ENCODE measurements at places on chromosomes 12 and 14.

GRCh38 chr14:104429291-104429861 is 150.2 kb upstream of the C14orf180 start:
- no peak for DNase-seq

GRCh38 chr12:122004633-122005071 is 17.0 kb upstream of the BCL7A start:
- DNase-seq = no peak

DNA sequence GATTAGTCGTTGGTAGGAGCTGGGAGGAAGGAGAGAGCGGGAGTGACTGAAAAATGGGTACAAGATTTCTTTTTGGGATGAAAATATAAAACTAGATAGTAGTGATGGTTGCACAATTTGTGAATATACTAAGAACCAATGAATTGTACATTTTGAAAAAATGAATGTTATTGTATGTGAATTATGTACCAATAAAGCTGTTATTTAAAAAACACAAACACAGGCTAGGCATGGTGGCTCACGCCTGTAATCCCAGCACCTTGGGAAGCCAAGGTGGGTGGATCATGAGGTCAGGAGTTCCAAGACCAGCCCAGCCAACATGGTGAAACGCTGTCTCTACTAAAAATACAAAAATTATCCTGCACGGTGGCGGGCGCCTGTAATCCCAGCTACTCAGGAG is 32.1 kb downstream of the PPP1R13B start:
- no peak for DNase-seq

- no peak for DNase-seq
Observed at GRCh38 chr12:104490186-104490585, 33.4 kb downstream of the CHST11 start.

DNA sequence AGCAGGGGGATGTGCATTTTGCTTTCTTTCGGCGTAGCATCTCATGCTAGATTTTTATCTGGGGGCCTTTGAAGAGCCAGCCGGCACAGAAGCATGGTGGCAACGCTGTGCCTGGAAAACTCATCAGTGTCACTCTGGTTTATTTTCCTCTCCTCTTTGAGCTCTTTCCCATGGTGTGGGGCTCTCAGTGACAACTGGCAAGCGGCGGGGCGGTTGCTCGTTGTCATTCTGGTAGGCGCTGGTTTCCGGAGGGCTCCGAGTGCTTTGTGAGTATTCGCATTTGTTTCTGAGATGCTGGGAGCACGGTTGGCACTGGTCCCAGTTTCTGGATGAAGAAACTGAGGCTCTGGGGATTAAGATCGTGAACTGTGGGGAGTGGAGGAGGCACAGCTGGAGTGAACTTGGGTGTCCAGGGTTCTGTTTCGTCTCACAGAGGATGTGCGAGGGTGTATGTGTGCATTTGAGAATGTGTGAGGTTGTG is 23.3 kb downstream of the TPCN1 start:
- DNase-seq = no peak

DNA sequence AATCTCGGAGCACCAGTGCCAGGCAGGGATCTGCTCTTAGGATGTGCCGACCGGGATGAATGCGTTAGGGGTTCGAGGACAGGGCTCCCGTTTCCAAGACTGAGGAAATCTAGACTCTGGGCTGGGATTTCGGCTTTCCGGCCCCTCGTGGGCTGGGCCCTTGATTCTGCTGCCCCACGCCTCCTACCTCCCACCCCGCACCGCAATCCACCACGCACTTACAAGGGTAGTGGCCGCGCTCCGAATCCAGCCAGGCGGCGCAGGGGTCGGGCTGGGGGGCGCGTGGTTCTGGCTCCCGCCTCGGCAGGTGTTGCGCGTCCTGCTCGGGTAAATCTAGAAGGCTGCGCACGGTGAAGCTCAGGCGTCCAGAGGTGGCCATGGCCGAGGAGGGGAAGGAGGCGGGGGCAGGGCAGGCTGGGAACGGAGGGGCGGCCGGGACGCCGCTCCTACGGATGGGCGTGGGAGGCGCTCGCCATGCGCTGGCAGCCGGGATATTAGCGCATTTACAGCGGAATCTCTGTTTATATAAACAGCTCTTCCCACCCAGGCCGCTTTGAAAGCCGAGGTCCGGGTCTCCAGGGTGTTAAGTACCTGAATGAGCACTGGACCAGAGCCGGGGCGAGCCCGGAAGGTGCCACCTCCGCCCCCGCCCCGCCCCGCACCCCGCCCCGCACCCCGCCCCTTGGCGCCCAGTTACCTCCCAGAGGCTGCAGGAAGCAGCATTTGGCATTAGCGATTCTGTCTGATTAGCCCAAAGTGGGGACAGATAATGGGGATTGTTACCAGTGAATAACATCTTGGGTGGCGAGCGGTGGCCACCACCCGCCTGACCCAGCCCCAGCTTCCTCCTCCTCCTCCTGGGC is at the start of gene NKX2-8:
Gene NKX2-8 (minus strand): TSS at position 604 of the 863 bp plus-strand sequence. CDS start 225 bp downstream, at position 379.
- DNase-seq = no peak

DNA sequence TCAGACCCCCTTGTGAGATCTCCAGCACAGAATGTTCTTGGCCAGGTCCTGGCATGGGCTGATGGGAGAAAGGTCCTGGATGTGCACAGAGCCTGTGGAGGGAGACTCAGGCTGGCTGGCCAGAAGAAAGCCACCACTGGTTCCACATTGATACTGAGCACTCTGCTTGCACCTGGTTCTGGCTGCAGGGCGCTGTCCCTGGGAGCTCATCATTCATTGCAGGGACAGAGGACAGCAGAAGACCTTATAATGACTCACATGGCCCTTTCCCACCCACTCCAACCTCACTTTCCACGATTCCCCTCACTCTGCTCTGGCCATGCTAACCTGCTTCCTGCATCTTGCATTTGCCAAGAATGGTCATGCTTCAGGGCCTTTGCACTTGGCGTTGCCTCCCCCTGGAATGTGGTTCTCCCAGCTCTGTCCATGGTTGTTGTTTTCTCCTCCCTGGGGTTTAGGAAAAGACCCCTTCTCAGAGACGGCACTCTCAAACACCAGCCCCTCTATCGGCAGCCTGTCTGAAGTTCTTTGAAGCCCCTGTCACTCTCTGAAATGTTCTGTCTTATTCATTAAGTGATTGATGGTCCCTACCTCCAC is 10.3 kb downstream of the KRT7 start:
- peak; percentile 58 for DNase-seq

- DNase-seq = no peak
Observed at GRCh38 chr14:33857650-33858049, 93.2 kb downstream of the EGLN3 start.

DNA sequence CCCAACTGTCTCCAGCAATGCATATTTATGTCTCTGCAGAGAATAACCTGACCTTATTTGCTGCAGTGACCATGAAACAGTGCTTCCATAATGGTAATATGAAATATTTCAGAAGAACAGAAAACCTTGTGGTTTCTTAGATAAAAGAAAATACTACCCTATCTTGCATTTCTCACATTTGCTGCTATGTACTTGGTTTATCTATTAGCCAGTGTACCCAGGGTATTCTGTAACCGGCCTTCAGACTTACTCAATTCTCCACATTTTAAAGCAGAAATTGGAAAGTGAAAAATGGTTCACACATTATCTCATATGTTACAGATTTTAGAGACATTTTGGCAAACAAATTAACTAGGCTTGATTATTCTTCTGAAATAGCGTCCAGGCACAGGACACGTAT is 57.9 kb upstream of the CCDC91 start:
- DNase-seq = no peak

GRCh38 chr12:104959335-104959841 is 1.3 kb upstream of the SLC41A2 start:
- DNase-seq = no peak

GRCh38 chr14:94397289-94398181 is 9.1 kb upstream of the SERPINA1 start:
- no peak for DNase-seq

- no peak for DNase-seq
Observed at GRCh38 chr14:67998834-67999233, 179.3 kb downstream of the RAD51B start.

GRCh38 chr12:15584366-15585041 is 204.7 kb downstream of the EPS8 start:
- DNase-seq = no peak

DNA sequence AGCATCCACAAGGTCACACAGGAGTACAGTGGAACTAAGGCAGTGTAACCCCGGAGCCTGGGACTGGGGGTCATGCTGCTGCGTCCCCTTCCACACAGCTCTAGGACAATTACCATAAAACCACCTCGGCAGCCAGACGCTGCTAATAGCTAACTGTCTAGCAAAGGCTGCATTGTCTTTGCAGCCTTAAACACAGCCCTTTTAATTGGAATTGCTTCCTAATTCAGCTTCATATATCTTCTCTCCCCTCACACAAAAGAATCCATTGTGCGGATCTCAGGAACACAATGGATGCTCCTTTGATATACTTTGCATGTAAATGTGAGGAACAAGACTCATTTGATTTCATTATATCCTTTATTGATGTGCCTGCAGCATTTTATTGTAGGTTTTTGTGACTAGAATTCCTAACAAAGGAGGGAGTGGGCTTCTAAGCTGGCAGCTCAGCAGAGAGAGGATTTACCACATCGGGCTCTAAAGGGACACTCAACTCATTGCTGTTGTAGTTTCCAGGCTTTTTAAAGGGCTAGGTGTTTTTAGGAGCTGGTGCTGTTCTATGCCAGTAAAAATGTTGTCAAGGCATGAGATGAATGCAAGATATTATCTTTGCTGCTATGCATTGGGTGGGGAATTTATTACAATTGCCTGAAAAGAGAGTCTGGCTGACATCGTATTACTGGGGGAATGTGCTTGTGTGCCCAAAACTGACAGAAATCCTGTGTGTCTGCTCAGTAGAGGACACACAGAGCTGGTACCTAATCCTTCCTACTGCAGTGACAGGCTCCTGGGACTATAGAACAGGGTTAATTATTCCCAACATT is 30.4 kb upstream of the DACT1 start:
- DNase-seq = no peak

GRCh38 chr12:90515199-90516175 is 439.5 kb downstream of the CCER1 start:
- no peak for DNase-seq

DNA sequence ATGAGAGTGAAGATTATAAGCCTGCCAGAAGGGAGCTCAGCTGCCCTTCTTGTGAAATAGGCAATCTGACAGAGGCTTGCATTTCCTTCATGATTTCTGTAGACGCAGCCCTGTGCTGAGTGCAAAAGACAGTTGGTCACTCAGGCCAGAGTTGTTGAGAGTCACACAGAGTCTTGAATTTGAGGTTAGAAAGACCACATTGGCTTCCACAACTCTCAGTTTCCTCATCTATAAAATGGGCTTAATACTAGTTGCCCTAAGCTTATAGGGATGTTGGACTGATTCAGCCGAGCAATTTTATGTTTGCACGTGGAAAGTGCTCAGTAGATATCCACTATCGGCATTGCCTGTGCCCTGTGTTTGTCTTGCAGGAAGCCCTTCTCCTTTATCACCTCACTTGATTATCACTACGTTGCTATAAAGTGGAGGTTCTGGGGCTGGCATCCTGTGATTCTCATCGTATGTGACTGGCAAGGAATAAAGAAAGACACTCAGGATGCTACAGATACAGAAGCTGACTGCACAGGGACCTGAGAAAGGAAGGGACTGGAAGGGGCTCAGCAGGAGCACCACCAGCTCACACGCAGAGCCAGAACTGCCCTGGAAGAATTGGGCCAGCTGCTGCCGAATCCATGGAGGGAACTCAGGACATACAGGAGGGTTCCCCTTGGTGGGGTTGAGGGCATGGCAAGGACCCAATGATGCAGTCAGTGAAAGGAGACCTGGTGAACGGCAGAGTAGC is 19.8 kb upstream of the SERPINA4 start:
- DNase-seq = no peak

DNA sequence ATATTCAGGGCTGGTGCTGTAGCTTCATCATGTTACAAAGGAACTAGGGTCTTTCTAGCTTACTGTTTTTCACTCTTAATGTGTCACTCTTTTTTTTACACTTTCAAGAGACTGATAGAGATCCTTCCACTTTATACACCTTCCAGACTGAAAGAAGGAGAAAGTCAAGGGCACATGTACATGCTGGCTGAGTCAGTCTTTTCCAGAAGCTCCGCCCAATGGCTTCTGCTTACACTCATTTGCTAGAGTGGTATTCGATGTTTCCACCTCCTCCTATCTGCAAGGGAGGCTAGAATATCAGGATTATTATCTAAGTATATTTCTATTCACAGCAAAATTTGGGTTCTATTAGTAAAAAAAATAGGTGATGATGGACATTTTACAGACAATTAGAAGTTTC is 325.8 kb upstream of the OR4E1 start:
- DNase-seq = no peak

DNA sequence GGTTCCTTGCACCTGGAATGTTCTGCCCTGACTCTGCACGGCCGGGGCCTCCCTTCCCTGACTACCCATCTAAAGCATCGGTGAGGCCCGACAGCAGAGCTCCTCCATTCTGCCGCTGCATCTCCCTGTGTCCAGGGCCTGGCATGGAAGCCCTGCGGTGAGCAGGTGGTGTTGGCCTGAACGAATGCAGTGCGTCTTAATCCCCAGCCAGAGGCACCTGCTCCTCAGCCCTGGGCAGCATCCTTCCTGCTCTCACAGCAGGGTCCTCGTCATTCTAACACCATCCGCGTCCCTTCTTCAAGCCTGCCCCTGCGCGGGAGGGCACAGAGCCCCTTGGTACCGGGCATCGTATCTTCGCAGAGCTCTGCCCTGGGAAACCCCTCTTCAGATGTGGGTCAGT is 15.4 kb downstream of the BEGAIN start:
- no peak for DNase-seq

DNA sequence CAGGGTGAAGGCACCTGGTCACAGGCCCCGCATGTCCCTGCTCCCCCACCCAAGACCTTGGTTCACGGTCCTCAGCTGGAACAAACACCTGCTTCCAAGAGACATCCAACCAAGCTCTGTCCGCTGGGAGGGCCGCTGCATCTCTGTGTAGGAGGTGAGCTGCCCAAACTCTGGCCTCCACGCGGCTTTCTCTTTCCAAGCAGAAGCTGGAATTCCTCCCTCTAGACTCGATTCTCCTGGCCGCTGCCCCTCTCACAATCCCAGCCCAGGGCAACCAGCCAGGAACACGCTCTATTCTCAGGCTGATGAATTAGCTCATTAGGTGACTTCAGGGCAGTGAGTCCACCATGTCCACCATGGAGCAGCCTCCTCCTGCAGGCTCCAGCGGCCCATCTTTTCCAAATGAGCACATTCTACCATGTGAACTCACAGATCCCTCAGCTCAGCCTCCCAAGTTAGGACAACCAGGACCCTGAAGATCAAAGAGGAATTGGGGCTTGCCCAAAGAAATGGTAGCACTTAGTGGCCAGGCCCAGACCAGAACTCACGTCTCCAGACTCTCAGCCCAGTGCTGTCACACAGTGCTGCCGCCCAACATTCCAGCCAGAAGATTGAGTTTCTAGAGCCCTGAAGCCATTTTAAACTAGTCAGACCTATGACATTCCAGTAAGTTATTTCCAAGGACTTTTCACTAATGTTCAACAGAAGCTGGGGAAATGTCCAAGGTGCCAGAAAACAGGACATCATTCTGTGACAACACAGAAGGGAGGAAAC is 146.6 kb downstream of the ANO2 start:
- no peak for DNase-seq

GRCh38 chr14:102565331-102565887 is 27.0 kb upstream of the RCOR1 start:
- no peak for DNase-seq

DNA sequence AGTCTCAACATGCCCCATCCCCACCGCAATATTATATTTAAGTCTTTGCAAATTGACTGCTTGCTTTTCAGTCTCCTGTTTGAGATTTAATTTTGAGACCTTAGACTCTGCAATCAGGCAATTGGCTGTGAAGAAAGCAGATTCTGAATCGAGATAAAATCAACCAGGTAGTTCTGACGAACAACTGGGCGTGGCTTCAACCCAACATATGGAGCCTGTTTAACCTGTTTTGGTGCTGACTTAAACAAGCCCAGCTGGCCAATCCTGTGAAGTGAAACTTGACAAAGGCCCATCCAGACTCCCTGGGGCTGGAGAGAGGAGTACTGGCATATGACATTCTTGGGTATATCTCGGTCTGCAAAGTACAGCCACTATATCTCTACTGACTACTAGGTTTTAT is 9.8 kb upstream of the CIPC start:
- DNase-seq = no peak
